ENCODE measurements at places on chromosomes 5 and 9.

DNA sequence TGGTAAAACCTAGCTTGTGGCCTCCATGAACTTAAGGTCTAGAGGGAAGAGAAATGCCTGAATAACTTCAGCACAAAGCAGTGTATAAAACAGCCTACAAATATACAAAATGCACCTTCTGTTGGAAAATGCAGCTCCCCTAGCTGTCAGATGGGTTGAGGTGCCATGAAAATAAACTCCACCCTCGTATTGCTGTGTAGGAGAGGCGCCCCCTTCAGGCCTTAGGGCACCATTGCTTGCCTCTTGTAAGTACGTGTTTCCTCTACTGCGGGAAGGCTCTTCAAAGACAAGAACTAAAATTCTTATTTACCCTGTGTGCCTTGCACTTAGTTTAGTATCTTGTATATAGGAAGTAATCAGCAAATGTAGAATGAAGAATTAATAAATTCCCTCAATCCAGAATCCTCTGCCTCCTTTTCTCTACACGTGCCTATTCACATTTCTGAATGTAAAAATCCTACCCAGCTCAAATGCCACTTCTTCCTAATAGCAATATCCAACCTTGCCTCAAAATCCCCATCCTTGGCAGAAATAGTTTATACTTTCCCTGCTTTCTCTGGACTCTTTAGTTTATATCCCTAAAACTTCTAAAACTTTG is 393.7 kb upstream of the PDE4D start:
- no peak for DNase-seq

DNA sequence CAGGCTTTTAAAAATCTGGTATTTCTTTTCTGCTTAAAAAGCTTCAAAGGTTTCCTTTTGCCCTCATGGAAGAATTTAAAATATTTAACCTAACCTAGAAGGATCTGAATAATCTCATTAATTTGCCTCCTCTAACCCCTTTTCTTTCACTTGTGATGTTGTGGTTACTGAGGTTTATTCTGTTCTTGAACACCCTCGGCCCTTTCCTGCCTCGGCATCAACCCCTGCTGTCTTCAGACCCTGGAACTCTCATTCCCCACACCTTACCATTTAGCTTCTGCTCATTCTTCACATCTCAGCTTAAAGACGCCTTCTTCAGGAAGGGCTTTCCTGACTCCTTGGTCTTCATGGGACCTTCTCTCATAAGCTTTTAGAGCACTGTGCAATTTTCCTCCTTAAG is 131.4 kb upstream of the MAN2A1 start:
- no peak for DNase-seq

GRCh38 chr9:4356306-4356705 is 56.4 kb upstream of the GLIS3 start:
- DNase-seq, result no peak

DNA sequence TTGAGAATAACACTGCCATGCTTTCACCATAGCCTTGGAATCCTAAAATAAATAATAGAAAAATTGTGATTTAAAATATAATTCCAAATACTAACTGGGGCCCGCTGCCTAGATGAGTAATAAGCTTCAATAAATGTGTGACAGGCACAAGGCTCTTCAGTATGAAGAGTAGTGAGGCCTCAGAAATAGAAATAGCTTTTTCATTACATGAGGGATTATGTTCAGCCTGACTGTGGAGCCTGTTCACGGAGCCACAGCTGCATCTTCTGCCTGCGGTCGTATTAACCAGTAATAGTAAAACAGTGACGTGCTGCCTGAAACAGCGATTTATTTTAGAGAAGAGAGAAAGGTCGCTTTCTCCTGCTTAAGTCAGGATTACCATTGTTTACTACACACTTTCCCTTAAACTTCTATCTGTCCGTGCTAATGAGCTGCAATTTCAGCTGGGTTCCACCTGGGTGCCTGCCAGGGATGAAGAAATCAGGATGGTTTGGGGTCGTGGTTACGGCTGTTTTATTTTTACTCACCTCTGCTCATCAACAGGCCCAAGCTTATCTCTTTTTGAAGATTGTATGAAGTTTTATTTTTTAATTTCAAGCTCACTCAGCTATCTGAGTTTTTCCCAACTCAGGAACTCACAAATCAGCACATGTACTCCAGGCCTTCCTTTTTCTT is 284.9 kb upstream of the WWC1 start:
- DNase-seq, result no peak

GRCh38 chr5:34740389-34740806 is 84.3 kb downstream of the RAI14 start:
- no peak for DNase-seq

- no peak for DNase-seq
Measured at GRCh38 chr5:43390471-43390870, 21.7 kb downstream of the CCL28 start.

- DNase-seq, result no peak
Measured at GRCh38 chr5:131511934-131512333, 123.1 kb downstream of the RAPGEF6 start.

DNA sequence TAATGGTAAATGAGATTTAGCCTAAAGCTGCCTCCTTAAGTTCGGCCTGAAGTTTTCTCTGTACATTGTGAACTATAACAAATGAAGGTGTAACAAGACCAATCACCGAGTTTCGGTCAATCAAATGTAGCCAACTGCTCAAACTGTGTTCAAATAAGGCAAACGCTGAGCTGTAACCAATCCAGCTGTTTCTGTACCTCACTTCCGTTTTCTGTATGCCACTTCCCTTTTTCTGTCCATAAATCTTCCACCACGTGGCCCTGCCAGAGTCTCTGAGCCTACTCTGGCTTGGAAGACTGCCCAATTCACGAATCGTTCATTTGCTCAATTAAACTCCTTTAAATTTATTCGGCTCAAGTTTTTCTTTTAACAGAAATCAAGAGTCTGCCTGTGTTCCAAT is 193.5 kb upstream of the KLF9 start:
- DNase-seq, result no peak

GRCh38 chr9:121896545-121896943 is 196.6 kb downstream of the TTLL11 start:
- no peak for DNase-seq

All from stimulated activated CD8-positive, alpha-beta memory T cell treated with anti-CD3 and anti-CD28 coated beads, Interleukin-2, amount 100 ng/mL, for 1 hour (primary cell).